ENCODE measurements at places on chromosomes 5 and 9.

DNA sequence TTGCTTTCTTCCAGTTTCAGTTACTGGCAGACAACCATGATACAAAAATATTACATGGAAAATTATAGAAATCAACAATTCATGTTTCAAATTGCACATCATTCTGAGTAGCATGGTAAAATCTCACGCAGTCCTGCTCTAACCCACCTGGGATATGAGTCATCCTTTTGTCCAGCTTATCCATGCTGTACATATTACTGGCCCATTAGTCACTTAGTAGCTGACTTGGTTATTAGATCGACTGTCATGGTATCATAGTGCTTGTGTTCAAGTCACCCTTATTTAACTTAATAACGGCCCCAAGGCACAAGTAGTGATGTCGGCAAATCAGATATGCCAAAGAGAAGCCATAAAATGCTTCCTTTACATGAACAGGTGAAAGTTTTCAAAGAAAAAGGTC lies 41.2 kb downstream of the NADK2 start:
- DNase-seq: no peak

DNA sequence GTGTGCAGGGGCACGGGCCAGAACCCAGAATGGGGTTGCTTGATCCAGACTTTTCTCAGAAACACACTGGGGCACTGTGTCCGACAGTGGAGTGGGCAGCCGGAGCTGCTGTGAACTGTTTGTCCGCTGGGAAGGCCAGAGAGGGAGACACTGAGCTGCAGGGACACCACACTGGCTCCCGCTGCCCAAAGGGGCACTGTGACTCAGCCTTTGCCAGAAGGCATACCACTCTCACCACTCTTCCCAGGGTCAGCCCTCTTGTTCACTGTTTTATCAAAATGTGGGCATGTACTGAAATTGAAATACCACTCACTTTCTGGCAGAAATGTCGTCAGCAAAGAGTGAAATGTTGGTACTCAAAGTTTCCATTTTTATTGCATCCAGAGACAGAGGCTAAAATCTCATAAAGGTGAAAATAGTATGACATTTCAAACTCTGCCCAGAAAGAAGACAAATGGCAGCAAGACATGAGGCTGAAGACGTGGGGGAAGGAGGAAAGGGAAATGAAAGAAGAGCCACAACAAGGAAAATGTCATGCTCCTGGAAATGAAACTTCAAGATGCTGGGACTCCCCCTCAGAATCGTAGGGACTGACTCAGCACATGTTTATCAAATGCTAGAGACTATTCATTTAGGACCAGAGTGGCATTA lies 4.5 kb upstream of the IL7R start:
- DNase-seq: no peak

- DNase-seq: no peak
Observed at GRCh38 chr9:33750307-33750838, 45.0 kb upstream of the PRSS3 start.

DNA sequence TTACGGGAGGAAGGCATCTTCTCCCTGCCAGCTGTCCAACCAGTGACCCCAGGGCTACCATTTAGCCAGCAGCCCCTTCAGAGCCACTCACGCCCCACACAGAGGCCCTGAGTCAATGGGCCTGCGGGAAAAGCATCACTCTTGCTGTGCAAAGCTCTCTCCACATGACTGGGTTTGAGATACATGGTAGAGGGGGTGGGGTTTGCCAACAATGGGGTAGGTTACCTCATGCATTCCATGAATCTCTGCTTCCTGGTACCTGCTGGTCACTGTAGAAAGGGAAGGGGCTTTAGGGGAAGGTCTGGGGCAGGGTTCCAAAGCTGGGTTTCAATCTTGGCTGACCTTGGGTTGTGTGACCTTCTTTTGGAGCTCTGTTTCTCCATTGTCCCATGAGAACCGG lies 22.9 kb upstream of the TTLL11 start:
- DNase-seq: no peak

DNA sequence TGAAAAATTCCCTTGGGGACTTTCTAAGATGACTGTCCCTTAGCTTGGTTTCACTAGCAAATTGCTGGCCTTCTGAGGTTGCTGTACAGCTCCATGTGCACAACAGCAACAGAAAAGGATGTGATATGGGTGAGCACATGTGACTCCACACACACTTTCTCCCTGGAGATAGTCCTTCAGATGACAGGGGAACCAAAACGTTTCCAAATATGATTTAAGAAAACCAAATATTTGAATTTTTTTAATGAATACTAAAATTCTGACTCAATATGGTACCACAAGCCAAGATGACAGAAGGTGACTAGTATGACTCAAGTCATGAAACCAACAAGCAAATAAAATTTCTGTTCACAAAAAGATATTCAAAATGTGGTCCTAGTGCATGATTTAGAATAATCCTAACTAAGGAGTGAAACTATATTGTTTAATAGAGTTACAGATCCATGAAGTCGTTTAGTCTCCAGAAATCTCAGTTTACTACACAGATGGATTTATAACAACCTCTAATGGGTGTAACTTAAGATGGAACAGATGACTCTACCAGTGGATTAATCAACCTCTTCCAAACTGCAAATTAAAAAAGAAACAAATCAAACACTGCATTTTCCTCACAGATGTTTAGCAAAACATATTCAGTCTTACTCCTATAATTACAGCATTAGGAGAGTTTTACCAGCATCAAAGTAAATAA lies 144.8 kb upstream of the PIK3R1 start:
- no peak for DNase-seq

DNA sequence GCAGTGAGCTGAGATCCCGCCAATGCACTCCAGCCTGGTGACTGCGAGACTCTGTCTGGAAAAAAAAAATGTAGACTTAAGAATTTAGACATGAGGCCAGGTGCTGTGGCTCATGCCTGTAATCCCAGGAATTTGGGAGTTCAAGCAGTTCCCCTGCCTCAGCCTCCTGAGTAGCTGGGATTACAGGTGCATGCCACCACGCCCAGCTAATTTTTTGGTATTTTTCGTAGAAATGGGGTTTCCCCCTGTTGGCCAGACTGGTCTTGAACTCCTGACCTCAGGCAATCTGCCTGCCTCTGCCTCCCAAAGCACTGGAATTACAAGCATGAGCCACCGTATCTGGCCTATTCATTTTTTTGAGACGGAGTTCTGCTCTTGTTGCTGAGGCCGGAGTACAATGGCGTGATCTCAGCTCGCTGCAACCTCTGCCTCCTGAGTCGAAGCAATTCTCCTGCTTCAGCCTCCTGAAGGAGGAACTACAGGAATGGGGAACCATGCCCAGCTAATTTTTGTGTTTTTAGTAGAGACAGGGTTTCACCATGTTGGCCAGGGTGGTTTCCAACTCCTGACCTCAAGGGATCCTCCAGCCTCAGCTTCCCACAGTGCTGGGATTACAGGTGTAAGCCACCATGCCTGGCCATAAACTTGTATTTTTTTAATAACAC lies 14.0 kb downstream of the DDX46 start:
- no peak for DNase-seq

DNA sequence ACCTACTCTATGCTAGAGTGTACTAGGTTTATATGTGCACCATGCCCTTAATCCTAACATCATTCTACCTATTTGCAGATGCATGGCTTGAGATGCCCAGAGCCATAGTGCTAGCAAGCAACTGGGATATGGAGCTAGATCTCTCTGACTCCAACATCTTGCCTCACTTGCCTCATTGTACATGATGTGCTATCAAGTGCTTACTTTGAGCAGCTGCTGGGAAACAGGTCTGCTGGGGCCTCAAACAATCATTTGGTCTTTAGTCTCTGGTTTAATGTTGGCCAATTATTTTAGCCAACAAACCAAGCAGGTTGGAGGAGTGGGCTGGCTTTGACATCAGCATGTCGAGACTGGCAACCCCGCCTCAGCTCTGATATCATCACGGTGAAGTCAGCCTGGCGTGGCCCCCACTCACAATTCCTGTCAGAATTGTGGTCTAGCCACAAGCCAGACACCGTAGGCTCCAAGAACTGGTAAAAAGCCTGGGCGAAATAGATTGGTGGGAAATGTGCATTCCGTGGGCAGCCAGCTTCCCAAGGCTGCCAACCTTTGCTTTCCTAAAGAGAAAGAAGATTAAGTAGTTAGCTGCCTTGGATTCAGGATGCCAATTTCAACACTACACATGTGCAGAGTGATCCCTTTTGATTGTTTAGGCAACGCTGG lies 21.1 kb upstream of the GAS1 start:
- no peak for DNase-seq

- no peak for DNase-seq
Observed at GRCh38 chr9:114759512-114760341, 46.1 kb downstream of the TNFSF15 start.

- DNase-seq: no peak
Observed at GRCh38 chr5:100889165-100889743, 13.8 kb downstream of the ST8SIA4 start.

GRCh38 chr9:126411225-126411947 lies 84.8 kb downstream of the MVB12B start:
- DNase-seq: no peak

GRCh38 chr9:88833946-88834345 lies 157.3 kb upstream of the S1PR3 start:
- DNase-seq: no peak

- no peak for DNase-seq
Observed at GRCh38 chr5:136730426-136730825, 365.1 kb upstream of the TRPC7 start.

DNA sequence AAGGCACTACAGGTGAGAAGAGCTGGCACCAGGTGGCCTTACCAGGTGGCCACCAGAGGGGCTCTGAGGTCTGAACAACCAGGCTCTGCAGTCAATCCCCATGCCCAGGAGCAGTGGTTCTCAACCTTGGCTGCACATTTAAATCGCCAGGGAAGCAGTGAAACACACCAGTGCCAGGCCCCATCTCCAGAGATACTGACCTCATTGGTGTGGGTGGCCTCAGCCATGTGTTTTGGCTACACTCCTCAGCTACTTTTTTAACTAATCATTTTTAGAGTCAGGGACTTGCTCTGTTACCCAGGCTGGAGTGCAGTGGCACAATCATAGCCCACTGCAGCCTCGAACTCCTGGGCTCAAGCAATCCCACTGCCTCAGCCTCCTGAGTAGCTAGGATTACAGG lies 56.0 kb downstream of the GABBR2 start:
- DNase-seq: no peak

DNA sequence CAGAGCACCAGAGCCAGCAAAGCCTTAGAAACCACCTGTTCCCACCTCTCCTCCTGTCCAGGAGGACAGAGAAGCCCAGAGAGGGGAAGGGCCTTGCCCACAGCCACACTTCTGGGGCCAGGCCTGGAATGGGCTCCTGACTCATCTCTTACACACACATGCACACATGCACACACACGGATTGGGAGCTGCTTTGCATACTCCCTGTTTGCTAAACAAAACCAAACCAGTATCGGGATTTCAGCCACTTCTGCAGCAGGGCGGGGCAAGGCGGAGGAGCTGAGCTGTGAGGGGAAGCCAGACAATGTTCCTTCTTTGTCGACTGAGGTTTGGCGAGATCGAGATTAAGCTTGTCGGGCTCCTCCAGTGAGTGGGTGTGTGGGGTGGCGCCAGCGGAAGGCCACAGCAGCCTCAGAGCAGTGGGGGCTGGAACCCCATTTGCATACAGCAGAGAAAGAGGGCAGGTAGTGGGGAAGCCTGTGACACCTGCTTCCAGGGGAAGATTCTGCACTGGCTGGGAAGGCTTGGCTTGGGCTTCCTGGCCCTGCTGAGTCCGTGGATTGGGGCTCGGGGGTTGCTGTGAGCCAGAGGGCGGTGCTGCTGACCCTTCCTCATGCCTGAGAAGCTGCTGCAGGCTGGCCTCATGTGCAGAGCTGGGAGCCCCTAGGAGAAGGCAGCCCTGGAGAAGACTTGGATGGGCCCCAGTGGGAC lies 16.1 kb downstream of the GFI1B start:
- DNase-seq: no peak

DNA sequence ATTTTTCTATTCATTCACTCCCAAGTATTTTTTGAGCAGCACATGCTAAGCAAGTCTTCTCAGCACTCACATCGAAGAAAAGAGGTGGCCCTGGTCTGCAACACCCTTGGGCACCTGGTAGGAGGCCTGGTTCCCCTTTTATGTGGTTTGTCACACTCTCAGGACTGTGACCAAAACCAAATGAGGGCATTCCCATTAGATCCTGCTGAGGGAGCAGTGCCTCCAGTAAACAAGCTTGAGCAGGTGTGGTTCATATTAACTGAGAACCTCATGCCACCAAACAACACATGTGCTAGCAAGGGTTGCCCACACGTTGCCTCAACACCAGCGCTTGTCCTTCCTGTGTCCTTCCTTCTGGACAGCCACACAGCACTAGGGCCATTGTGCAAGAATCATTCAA lies 26.9 kb upstream of the SYK start:
- no peak for DNase-seq

GRCh38 chr9:89207026-89207425 lies 28.4 kb upstream of the SHC3 start:
- DNase-seq: no peak

DNA sequence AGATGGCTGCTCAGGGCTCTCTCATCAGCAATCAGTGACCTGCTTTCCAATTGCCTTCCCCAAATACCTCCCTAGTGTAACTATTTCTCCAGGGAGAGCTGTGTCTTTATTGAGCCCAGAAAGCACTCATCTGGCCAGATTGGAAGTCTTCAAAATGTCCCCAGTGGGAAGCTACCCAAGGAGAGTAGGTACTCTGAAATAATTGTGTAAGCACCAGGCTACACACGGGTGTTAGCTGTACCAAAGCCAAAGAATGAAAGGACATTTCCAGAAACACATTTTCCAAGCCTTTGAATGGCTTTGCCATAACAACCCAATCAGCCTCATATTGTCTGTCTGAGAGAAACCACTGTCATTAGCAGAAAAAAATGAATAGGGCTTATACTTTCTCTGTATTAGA lies 318.8 kb downstream of the FAM170A start:
- DNase-seq: no peak

DNA sequence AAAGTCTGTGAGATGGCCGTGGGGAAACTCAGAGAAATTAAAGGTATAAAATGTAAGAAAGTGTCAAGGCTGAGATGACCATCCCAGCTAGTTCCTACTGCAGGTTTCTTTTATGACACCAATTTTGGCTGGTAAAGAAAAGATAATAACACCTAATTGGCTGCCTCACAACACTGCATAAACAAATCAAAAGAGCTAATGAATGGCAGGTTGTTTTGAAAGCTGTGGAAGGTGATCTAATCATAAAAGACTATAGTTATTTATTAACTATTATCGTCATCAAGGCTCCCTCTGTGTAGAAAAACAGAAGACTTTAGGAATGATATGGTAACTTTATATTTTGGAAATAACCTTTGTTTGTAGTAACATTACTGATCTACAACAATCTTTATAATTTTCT lies 3.5 kb upstream of the SPINK5 start:
- no peak for DNase-seq

DNA sequence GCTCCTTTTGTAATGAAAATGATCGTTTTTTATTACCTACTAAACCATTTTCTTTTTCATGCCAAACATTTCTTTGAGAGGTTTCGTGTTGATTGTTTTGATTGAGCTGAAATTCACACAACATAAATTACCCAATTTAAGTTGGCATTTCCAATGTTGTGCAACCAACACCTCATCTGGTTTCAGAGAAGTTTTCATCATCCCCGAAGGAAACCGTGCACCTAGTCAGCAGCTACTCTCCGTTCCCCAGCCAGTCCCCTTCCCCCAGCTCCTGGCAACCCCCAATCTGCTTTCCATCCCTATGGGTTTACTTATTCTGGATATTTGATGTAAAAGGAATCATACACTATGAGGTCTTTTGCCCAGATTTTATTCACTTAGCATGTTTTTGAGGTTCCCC lies 123.6 kb downstream of the ADCY2 start:
- no peak for DNase-seq
